ENCODE measurements at places on chromosomes 5 and 9. TPM values are rescaled to one million over a fixed set of nuclear protein-coding genes. Genes with fewer than 3 reads are reported as not detected.

DNA sequence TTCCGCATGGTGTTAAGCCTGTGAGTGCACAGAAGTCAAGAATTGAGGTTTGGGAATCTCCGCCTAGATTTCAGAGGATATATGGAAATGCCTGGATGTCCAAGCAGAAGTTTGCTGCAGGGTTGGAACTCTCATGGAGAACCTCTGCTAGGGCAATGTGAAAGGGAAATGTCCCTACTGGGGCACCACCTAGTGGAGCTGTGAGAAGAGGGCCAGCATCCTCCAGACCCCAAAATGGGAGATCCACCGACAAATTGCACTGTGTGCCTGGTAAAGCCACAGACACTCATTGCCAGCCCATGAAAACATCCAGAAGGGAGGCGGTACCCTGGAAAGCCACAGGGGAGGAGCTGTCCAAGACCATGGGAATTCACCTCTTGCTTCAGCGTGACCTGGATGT is 3.6 kb upstream of the SAXO1 start:
- no peak overlapping the region for H3K4me3 ChIP-seq
- no peak for DNase-seq
- no peaks in the 10 kb centered on the region for H3K4me1 ChIP-seq
- no peaks in the 10 kb centered on the region for H3K36me3 ChIP-seq

TBC1D2 gene
- 12.4 TPM for total RNA-seq

- H3K36me3 ChIP-seq: peaks cover 2% of the 10 kb centered on the region
- no peaks in the 10 kb centered on the region for H3K27me3 ChIP-seq
- DNase-seq: no peak
- H3K27ac ChIP-seq: no peak overlapping the region
- no peak overlapping the region for H3K4me3 ChIP-seq
Measured at GRCh38 chr5:32302835-32303754, 9.6 kb downstream of the MTMR12 start.

GNA14 gene
- 7.2 TPM for total RNA-seq

DNA sequence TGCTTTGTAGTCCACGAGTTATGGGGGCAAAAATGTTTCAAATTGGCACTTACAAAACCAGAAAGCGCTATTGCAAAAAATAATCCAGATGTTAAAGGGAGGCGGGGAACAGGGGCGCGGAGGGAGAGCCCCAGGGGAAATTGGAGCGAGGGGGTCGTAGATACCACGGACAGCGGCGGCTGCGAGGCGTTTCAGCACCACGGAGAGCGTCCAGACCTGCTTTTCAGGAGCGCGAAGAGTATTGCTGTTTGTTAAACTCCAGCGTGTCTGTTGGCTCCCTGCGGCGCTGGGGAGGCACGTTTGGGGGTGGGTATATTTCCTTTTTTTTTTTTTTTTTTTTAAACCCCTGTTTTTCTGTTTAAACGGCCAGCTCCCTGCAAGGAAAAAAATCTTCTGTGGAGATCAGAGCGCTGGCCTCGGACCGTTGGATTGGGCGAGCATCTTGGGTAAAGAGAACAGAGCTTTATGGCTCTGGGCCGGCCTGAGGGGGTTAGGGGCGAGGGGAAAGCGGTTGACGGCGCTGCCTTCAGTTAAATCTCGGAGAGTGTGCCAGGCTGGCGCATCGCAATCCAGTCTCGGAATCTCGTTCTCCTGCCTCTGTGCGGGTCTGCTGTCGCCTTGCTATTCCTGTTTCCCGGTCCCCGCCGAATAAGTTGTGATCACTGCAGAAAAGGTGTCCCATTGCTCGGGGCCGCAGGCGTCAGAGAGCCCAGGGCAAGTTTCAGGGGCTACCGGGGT is at the start of gene GLRA1:
TSS of gene GLRA1 (minus strand) at position 288 of the 738 bp plus-strand sequence. CDS start 302 bp downstream, outside the sequence.
- H3K4me3 ChIP-seq: no peak within 1 kb of the TSS
- H3K27ac ChIP-seq: no peak within 1 kb of the TSS
- no peaks in the 10 kb centered on the region for H3K36me3 ChIP-seq
- peaks cover 2% of the 10 kb centered on the region for H3K27me3 ChIP-seq

DNA sequence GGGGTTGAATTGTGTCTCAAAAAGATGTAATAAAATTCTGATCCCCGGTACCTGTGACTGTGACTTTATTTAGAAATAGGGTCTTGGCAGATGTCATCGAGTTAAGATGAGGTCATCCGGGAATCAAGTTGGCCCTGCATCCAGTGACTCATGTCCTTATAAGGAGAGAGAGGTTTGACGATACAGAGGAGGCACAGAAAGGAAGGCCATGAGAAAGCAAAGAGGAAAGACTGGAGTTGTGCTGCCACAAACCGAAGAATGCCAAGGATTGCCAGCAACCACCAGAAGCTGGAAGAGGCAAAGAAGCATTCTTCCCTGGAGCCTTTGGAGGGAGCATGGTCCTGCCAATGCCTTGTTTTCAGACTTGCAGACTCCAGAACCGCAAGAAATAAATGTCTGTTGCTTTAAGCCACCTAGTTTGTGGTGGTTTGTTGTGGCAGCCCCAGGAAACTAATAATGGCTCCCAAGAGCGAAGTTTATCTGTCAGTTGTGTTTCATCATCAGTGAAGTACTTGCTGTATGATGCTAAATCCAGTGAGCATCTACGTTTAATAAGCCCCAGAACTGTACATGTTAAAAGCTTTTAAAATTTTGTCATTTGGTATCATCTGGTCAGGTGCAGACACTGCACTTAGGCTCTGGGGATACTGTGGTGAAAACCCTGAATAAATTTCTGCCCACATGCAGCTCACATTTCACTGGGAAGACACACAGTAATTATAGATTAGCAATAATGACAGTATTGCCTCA is 114.8 kb downstream of the TLE4 start:
- DNase-seq: no peak
- no peak overlapping the region for H3K4me3 ChIP-seq
- peaks cover 5% of the 10 kb centered on the region for H3K4me1 ChIP-seq
- H3K27me3 ChIP-seq: no peaks in the 10 kb centered on the region
- H3K27ac ChIP-seq: no peak overlapping the region
- no peaks in the 10 kb centered on the region for H3K36me3 ChIP-seq

DNA sequence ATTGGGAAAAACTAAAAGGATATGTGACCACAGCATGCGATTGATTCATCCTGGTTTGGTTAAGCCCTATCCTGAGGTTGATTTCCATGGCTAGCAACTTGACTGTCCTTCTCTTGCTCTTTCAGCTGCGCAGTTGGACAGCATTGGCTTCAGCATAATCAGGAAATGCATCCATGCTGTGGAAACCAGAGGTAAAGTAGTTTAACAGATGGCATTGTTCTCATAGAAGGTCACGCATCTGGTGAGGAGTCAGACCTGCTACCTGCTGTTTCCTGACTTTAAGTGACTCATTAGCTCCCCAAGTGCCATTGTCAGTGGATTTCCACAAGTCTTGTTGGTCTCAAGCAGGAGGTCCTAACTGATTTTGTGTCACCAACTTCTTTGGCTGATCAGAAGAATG is 266.9 kb downstream of the ARHGAP26 start:
- no peak overlapping the region for H3K4me3 ChIP-seq
- no peaks in the 10 kb centered on the region for H3K27me3 ChIP-seq
- H3K36me3 ChIP-seq: peaks cover 3% of the 10 kb centered on the region
- DNase-seq: no peak

DNA sequence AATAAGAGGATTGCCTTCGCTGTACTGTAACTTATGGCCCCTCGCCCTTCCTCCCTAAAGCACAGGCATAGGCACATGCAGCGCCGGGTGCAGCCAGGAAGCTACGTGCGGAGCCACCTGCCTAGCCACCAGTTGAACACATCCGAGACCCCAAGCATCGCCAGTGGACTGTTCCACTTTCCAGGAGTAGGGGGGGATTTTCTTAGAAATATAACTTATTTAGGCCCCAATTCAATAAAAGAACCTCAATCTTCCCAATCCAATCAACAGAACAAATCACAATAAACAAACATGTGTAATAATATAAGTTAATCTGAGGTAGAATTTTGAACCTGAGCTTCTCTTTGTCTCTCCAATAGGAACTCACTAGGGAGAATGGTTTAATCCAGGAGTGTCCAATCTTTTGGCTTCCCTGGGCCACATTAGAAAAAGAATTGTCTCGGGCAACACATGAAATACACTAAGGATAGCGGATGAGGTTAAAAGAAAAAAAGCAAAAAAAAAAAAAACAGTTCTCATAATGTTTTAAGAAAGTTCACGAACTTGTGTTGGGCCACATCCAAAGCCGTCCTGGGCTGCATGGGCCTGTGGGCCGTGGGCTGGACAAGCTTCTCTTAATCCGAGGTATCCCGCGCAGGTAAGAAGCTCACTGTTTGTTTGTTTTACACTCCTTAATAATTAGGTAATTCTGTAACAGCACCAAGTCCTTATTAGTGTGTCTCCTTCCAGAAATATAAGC is 22.0 kb upstream of the NIPBL start:
- H3K27ac ChIP-seq: no peak overlapping the region
- no peaks in the 10 kb centered on the region for H3K4me1 ChIP-seq
- no peaks in the 10 kb centered on the region for H3K27me3 ChIP-seq
- no peak overlapping the region for H3K4me3 ChIP-seq
- no peak for DNase-seq

SLC36A2 gene
- total RNA-seq: not detected

DNA sequence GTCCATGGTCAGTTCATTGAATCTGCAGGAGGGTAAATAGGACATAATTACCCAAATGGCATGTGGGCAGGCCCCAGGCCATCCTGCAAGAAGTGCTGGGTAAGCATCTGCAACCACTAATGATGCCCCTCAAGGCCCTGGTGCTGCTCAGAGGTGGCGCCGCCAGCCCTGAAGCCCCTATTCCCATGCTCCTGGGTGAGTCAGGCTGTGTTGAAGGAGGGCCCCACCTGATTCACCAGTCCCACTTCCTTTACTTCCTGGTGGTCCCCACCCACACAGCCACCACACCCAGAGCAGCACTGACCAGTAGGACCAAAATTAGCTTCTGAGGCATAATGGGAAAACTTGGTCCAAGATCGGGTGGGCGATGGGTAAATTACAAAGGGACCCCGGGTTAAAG is 120.4 kb upstream of the SPRY4 start:
- H3K27ac ChIP-seq: no peak overlapping the region
- no peaks in the 10 kb centered on the region for H3K27me3 ChIP-seq
- DNase-seq: no peak
- no peak overlapping the region for H3K4me3 ChIP-seq
- H3K4me1 ChIP-seq: no peaks in the 10 kb centered on the region

DNA sequence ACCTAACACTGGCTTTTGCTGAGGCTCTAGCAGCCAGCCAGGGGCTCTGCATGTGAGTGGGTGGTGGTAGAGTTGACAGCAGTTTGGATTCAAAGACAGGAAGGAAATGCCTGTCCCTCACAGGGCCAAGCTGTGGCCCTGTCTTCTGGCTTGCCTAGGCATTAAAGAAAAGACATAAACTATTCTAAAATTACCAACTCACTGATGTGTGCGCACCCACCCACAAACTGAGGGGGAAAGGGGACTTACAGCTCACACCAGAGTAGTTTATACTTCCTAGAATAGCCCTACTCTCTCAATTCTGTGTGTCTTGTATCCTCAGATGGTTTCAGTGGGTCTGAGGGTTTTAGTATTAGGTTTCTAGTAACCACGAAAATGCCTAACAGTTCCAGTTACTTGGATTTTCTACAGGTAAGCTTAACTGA is 18.3 kb upstream of the IL13 start:
- no peak overlapping the region for H3K4me3 ChIP-seq
- DNase-seq: no peak
- H3K27me3 ChIP-seq: no peaks in the 10 kb centered on the region
- no peaks in the 10 kb centered on the region for H3K4me1 ChIP-seq
- H3K27ac ChIP-seq: no peak overlapping the region

DNA sequence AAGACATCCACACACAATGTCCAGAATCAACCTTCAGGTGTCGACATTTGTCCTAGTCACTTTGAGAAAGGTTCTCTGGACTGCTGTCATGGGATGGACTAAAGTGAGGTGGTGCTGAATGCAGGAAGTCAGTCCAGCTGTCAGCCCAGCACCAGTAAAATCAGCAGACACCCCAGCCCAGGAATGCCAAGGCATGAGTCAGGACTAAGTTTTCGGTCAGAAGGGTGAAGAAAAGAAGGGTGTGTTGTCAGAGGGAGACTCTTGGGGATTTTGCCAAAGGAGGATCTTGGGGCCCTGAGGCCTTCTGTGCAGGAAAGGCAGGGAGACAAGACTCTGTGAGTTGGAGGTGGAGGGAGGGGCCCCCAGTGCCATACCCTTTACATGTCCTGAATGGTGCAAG is 69.0 kb upstream of the XPA start:
- H3K27me3 ChIP-seq: no peaks in the 10 kb centered on the region
- H3K4me1 ChIP-seq: no peaks in the 10 kb centered on the region
- H3K4me3 ChIP-seq: no peak overlapping the region
- no peak overlapping the region for H3K27ac ChIP-seq
- no peak for DNase-seq

GRCh38 chr5:143748516-143748915 is 63.4 kb upstream of the HMHB1 start:
- no peak for DNase-seq
- no peak overlapping the region for H3K27ac ChIP-seq
- no peaks in the 10 kb centered on the region for H3K36me3 ChIP-seq
- H3K4me1 ChIP-seq: no peaks in the 10 kb centered on the region

MTREX gene
- total RNA-seq: 88.4 TPM

CCL28 gene
- 5.3 TPM for total RNA-seq

SLC25A2 gene
- 0.69 TPM for total RNA-seq

KIF12 gene
- not detected for total RNA-seq

DNA sequence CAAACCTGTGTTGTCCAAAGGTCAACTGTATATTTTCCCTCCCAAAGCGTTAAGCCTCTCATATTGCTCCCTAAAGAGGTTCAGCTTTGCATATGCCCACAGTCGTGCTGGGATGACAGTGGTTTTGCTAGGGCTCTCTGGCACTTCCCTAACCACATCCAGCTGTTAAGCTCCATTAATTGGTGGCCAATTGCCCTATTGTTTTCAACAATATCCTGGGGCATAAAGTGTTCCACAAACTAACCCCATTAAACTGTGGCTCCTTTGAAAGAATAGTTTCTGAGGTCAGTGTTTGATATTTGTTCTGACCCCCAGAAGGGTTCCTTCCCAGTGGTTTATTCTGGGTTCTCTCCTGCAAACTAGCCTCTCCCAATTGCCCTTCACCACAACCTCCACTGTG is 194.5 kb downstream of the HSD17B3 start:
- H3K36me3 ChIP-seq: no peaks in the 10 kb centered on the region
- no peaks in the 10 kb centered on the region for H3K4me1 ChIP-seq
- no peaks in the 10 kb centered on the region for H3K27me3 ChIP-seq
- H3K4me3 ChIP-seq: no peak overlapping the region
